ENCODE measurements at places on chromosomes 5 and 9.

GRCh38 chr9:37775216-37775919, 9.5 kb downstream of the EXOSC3 start:
- no peak for DNase-seq

- no peak for DNase-seq
Measured at GRCh38 chr9:16719921-16720320, 150.5 kb downstream of the BNC2 start.

DNA sequence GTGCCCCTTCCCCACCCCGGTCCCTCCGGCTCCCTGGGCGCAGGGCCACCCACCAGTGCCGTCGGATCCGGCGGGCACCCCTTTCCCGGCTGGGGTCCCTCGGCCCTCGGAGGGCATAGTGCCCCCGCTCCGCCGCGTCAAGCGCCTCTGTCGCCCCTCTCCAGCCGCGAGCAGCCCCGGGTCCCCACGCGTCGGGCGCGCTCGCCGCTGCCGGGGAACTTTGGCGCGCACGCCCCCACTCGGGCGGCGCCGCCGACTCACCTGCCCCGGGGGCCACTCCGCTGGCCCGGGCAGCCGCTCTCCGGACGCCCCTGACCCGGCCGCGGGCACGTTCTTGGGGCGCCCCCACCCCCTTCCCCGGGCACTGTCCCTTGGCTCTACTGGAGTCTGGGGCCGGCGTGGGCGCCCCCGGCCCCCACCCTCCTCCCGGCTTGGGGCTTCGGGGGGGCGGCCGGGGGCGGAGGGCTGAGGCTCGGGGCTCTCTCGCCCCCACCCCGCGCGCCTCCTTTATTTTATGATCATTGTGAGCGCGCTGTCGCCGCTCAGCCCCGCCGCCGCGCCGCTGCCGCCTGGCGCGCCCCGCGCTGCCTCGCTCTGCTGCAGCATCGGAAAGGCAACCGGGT, 1.1 kb upstream of the FAM78A start:
- no peak for DNase-seq

DNA sequence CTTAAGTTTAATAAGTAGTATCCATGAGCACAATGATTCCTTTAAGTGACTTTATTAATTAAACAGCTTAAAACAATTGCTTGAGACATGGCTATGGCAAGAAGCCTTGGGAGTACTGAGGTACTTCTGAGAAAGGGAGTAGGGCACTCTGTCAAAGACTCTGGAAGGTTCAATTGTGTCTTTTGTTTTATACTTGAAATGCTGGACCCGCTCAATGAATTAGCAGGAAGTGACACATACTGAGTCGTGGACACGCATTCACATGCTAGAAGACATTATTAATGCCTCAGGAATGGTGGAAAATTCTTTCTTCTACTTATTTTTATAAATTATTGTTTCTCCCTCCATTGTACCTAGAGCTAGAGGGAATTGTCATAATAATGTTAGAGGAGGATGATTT, 347.3 kb upstream of the ZNF608 start:
- no peak for DNase-seq

GRCh38 chr9:35051069-35051967, 21.1 kb downstream of the VCP start:
- no peak for DNase-seq

GRCh38 chr9:684941-685340, 156.6 kb upstream of the DMRT1 start:
- DNase-seq = no peak

- no peak for DNase-seq
Measured at GRCh38 chr9:111601237-111602018, 2.0 kb upstream of the PTGR1 start.

GRCh38 chr9:96048104-96048955, 172.8 kb downstream of the ERCC6L2 start:
- DNase-seq = no peak
